Forelimb muscle (tissue), 1 donor: ENCODE measurements at places on chromosomes 12 and 14. TPM values are rescaled to one million over a fixed set of nuclear protein-coding genes. Genes with fewer than 3 reads are reported as not detected.

Gene IFNG-AS1
- polyA plus RNA-seq: 0.15 TPM

Gene NGB
- not detected for polyA plus RNA-seq

Gene TAS2R20
- 1.4 TPM for polyA plus RNA-seq

Gene BIN2
- polyA plus RNA-seq: 2.2 TPM

Gene BHLHE41
- 2.6 TPM for polyA plus RNA-seq

Gene MIP
- 0.35 TPM for polyA plus RNA-seq

DNA sequence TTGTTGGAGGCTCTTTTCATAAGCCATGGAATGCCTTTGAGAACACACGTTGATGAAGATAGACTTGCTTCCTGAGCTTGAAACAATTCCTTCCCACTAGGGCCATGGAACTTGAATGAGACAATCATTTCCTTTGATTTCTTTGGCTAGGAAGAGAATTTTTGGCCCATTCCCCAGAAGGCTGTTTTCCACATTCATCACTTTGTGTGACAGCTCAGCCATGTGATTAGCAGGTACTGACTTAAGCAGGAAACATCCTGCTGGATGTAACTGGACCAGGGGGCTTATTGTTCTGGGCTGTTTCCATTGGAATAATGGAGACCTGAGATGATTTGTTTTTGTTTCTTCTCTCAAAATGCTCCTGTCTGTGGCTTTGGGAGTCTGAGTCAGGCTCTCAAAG, 469.8 kb upstream of the SEL1L start:
- DNase-seq: no peak

DNA sequence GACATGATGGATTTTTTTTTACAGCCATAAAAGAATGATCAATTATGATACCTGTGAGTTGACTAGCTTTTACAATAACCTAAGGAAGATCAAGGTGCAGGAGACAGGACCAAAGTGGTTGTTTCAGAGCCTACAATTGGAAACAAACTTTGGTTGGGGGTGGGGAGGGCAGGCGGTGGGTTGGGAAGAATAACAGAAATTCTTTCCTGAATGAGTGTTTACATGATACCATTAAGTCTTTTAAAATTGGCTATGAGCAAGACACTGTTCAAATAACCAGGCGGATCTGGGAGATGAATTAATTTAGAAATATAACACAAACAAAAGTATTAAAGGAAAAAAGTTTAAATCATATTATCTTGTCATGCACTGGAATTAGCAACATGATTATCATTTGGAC, 7.2 kb downstream of the NFYB start:
- DNase-seq: no peak

- DNase-seq: no peak
Observed at GRCh38 chr12:41897593-41897992, 247.1 kb downstream of the GXYLT1 start.

GRCh38 chr12:104063712-104064030, 660 bp upstream of the HCFC2 start:
- DNase-seq: no peak

DNA sequence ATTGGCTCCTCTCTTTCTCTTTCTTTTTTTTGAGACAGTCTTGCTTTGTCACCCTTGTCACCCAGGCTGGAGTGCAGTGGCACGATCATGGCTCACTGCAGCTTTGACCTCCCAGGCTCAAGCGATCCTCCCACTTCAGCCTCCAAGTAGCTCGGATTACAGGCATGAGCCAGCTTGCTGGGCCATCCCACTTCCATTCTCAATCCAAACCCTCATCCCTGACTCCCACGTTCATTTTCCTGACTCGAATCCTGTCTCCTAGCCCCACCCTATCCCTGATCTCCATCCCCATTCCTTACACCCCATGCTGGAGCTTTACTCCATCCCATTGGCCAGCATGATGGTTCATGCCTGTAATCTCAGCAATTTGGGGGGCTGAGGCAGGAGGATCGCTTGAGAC, 7.8 kb downstream of the SPRYD4 start:
- no peak for DNase-seq

DNA sequence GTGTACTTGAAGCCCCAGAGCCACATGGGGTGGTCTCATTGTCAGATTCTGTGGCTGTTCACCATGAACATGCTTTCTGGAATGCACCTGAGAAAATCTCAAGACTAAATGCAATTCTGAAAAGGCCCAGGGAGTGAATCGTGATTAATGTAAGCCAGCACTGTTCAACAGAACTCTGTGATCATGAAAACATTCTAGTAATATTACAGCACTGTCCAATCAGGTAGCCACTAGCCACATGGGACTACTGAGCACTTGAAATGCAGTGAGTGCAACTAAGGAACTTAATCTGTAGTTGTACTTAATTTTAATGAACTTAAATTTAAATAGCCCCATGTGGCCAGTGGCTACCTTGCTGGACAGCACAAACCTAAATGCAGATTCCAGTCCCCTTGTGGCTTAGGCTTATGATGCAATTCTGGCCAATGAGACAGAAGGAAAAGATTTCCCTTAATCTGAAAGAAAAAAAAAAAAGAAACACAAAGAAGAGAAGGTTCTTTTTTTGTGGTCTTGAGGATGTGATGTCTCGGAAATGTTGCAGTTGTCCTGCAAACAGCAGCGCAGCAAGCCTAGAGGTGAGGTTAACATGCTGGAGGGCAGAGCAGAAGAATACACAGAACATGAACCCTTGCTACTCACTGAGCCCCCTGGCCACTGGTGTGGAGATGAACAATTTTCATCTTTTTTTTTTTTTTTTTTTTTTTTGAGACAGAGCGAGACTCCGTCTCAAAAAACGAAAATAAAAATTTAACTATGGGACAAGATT, 48.2 kb downstream of the SPPL3 start:
- DNase-seq: no peak

GRCh38 chr14:89342049-89342448, 75.0 kb downstream of the FOXN3 start:
- no peak for DNase-seq

DNA sequence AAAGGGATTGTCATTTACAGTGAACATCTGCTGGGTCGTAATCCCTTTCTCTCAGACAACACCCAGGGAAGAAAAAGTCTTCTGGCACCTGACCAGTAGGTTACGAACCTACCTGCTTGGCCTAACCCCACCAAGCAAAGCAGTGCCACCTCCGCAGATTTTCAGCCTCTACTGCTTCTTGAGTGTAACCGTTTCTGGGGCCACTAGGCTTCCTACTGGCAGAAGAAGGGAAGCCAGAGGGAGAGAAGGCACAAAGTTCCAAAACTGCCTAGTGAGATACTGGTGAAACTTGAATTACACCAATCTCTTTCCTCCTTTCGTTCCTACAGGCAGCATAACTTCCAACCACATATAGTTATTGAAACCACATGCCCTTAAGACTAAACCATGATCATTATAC, 383.6 kb downstream of the BCAT1 start:
- no peak for DNase-seq

DNA sequence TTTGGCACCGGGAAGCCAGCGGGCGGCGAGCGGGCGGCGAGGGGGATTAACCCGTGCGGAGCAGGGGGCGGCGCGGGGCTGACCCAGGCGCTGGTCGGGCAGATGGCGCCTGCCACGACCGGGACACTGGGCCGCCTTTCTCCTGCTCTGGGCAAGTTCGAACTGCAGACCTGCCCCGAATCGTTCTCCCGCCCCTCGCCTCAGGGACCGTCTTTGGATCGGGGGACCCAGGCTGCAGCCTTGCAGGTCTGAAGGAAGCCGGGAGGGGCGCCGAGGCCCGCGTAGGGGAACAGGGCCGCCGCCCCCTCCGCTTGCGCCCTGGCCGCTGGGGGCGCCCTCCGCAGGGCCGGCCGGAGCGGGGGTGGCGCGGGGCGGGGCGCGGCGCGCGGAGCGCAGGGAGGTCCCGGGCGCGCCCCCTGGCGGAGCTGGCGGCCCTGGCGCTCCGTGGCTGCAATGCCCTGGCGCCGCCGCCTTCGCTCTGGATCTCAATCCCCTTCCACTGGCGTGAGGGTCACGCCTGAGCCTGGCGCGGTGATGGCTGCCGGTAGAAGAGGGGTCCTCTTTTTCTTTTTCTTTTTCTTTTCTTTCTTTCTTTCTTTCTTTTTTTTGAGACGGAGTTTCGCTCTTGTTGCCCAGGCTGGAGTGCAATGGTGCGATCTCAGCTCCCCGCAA, 449 bp upstream of the LTBP2 start:
- DNase-seq: no peak

DNA sequence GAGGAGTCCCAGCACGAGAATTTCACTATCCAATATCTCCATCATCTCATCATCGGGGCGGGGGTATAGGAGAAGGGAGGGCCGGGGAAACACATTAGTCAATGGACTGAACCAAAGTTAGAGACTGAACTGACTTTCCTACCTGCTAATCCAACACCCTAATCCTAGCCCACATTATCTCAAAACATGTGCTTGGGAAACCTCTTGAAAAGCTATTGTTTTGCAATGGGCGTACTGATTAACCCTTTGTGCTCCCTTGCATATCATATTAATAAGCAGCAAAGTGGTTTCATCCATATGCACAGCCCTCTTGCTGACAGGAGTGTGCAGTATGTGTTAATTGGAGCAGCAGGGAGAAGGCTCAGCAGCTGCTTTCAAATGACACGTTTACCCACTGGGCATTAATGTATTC, 125.7 kb upstream of the GRIP1 start:
- DNase-seq: no peak

DNA sequence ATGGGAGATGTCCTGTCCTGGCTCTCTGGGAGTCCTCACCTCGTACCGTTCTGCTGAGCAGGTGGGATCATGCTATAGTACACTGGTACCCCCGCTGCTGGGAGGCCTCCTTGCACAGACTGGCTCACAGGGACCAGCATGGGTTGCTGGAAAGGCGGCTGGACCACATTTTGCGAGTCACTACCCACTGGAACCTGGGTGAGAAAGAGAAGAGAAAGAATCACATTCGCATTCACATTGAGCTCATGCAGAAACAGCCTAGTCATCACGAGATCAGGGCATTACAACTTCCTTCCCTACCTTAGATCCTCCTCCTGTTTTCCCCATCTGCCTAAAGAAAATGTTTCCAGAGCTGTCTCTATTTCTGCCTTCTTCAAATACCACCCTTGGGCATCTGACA, 17.3 kb upstream of the STAC3 start:
- DNase-seq: no peak

DNA sequence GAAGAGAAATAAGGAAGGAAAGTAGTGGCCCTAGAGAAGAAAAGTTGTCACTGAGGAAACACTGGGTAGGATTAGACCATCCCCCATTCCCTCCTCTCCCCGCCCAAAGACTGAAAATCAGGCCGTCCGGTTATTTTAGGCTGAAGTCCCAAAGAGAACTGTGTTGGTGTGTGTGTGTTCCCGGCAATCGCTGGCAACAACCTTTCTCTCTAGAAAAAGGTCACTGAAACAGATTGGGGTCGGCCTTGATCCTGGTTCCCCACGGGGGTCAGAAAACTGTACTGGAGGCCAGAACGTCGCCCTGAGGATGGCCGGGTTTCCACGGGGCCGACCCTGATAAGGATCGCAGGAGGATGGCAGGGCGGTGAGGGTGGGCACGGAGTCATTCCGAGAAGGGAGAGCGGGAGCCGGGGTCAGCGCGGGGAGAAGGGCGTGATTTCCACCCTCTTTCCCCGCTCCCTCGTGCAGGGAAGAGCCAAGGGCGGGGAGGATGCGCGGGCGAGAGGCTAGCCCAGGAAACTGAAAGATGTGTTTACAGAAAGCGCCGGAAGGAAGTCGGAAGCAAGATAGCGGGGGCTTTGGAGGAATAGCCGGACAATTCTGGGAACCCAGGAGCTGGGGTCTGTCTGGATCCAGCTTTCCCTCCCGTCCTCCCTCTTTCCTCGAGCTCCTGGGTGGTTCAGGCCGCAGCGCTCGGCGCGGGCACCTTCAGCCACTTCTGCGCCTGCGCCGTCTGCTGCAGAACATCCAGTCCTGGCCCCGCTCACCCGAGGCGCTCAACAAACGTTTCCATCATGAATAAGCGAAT, 25.3 kb upstream of the SPTLC2 start:
- no peak for DNase-seq

- no peak for DNase-seq
Observed at GRCh38 chr14:58414845-58415244, 12.5 kb downstream of the TIMM9 start.

GRCh38 chr14:51464411-51464810, 187.3 kb upstream of the FRMD6 start:
- no peak for DNase-seq

DNA sequence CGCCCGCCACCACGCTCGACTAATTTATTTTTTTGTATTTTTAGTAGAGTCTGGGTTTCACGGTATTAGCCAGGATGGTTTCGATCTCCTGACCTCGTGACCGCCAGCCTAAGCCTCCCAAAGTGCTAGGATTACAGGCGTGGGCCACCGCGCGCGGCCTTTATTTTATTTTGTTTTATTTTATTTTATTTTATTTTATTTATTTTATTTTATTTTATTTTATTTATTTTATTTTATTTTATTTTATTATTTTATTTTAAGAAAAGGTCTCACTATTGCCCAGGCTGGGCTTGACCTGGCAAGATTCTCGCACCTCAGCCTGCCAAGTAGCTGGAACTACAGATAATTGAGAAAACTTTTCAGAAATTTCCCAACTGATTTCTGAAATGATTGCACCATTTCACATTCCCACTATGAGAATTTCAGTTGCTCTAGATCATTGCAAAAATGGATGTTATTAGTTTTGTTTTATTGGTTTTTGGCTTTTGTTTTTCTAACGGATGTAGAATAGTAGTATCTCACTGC, 358.3 kb downstream of the SLC6A15 start:
- DNase-seq: no peak

DNA sequence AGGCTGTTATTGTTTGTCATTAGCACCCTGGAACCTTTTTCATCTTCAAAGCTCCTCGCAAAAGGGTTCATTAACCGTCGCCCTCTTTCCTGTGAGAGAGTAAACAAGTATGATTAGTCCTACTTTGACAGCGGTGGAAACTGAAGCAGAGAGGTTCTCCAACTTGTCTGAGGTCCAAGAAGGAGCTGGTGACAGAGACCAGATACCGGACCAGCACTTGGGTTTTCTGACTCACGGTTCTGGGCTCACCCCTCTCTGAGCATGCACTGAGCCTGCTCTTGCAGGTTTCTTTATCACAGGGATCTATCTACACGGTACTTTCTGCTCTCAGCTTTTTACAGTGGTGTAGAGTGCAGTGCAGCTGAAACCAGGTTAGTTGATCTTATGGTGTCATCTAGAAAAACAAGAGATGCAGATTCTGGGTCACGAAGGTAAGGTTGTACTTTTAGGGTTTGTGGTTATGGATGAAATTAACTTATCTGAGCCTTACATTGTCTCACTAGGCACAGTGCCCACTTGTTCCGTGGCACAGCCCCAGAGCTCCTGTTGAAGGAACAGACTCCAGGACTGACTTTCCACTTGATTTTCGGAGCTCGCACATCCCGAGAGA, 62.1 kb downstream of the PPP2R5C start:
- DNase-seq: no peak

DNA sequence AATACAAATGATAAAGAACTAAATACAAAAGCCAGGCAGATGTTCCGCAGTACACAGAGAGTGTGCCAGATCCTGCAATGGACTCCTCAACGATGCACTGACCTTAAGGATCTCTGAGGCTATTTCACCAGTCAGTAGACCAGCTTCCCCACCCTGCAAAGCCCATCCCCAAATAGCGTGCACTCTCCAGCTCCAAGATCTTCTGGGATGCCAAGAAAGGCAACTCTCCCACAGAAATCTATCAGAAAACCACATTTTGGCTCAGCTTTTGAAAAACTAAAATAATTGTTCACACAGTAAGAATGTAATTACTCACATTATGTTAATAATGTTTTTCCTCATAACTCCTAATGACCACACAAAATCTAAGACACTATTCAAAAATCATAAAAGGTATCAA, 90.4 kb downstream of the PPP2R5E start:
- DNase-seq: no peak
